ENCODE measurements at places on chromosomes 5 and 9.

- DNase-seq, result no peak
Measured at GRCh38 chr9:117718701-117719100, 14.5 kb downstream of the TLR4 start.

GRCh38 chr9:90421786-90422185 is 220.8 kb downstream of the DIRAS2 start:
- no peak for DNase-seq

GRCh38 chr5:1103505-1104326 is 8.1 kb downstream of the SLC12A7 start:
- no peak for DNase-seq

- no peak for DNase-seq
Measured at GRCh38 chr5:156913355-156913718, 49.7 kb downstream of the TIMD4 start.

DNA sequence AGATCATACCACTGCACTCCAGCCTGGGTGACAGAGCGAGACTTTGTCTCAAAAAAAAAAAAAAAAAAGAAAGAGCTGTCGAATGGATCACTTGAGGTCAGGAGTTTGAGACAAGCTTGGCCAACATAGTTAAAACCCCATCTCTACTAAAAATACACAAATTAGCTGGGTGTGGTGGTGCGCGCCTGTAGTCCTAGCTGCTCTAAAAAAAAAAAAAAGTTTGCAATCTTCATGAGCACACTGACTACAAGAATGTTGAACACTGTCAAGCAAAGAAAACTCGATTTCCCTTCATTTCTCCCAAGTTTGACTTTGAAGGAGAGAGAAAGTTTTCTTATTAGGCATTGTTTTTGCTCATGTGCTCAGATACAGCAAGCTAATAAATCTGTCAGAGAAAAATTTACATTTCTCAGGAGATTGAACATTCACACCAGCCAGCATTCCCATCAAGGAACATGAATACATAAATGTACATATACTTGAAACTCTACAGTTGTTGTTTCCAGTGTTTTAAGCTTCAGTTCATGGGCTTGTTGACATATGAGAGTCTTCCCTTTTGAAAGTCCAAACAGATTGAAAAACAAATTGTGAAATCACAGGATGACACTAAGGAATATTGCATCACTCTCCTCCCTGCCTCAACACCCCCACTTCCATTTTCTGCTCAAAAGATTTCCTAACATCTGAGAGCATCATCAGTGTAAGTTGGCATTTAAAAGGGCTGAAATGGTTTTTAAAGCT is 81.8 kb downstream of the ARRDC3 start:
- DNase-seq, result no peak

DNA sequence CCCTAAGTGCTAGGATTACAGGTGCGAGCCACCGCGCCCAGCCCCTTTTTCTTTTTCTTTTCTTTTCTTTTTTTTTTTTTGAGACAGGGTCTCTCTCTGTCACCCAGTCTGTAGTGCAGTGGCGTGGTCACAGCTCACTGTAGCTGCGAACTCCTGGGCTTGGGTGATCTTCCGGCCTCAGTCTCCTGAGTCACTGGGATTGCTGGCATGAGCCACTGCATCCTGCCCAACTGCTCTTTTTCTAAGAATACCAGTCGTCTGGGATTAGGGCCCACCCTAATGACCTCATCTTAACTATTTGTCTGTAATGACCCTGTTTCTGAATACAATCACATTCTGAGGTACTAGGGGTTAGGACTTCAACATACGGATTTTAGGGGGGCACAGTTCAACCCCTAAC is 34.1 kb upstream of the NANS start:
- no peak for DNase-seq

DNA sequence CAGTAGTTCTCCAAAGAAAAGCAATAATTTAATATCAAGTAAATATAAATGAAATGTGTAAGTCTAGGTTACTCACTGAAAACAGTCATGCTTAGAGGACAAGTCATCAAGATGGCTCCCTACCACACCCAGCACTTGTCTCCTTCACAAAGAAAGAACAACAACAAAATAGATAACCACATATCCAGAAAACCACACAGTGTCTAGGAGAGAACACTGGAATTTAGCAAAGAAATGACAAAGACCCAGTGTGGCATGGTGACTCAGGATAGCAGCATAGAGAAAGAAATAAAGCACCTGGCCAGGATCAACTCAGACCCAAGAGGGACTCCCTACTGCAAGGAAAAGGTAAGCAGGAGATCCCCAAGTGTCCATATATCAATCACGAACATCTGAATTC is 356.2 kb downstream of the TMEM161B start:
- DNase-seq, result no peak

Measured in substantia nigra (tissue), 51 donors.